ENCODE measurements at places on chromosomes 2 and 18. TPM values are rescaled to one million over a fixed set of nuclear protein-coding genes. Genes with fewer than 3 reads are reported as not detected.

DNA sequence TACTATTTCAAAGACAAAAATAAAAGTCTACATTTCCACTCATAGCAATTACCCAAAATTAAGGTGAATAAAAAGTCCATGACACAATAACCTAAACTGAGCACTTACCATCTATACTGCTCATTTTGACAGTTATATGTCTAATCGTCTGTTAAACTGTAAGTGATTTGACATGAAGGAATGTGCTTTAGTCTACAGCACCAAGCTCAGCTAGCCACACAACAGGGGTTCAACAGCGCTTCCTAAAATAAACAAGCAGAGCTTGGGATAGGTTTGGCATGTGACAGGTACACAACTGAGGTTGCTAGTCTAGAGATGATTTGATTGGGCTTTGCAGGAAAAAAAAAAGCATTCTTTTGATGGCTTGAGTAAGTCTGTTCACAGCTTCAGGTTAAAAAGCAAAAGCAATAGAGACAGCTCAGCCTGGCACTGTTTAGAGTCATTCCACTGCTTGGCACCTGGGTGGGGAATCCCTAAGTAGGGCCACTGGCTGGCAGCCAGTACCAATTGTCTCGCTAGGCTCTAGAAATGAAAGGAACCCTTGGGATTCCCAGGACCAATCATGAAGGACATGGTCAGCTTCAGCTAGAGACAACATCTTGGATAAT, 78.6 kb downstream of the BARD1 start:
- DNase-seq, result no peak

DNA sequence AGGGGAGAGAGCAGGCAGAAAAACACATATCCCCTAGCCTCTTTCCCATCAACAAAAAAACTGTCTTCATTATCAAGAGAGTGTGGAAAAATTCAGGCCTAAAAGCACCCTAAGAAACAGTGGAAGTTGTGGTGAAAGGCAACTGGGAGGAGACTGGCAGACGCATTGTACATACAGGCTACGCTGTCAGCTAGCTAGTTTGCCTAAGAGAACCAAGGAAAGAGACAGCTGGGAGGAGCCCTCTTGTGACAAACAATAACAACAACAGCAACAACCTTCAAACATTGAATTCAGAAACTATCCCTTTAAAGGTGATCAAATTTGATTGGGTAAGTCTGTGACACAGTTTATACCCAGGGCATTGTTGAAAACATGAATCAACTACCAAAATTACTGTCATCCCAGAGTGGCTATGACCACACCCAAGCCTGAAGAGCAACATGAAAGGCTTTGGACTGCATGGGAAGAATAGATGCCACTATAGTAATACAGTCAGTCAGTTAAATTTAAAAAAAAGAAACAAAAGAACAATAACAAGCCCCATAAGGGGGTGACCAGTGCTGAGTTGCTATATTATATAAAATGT, 88.9 kb upstream of the CRIM1 start:
- DNase-seq, result no peak

- DNase-seq, result no peak
Observed at GRCh38 chr2:198825534-198825933, 632.2 kb downstream of the SATB2 start.

DNA sequence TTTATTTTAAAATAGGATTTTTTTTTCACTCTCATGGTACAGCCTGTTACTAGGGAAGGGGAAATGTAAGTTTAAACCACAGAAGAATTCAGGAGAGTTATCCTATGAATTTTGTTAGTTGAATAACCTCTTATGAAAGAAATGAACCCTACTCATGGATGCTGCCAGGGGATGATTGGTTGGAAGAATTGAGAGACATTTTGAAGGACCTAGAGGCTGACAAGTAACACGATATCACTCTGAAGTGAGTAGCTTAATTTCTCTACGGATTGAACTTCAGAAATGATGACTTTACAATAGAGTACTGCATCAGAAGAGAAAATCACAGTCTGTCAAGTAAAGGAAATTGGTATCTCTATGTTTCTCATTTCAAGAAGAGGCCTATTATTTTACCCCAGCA, 1346.2 kb downstream of the SUCLG1 start:
- no peak for DNase-seq

- DNase-seq, result no peak
Observed at GRCh38 chr2:19185086-19185485, 173.3 kb downstream of the OSR1 start.

- DNase-seq, result peak; percentile 93
Observed at GRCh38 chr18:26091047-26091630, 726 bp upstream of the SS18 start.

- DNase-seq, result no peak
Observed at GRCh38 chr2:70767699-70768589, at the start of gene ADD2. TSS of gene ADD2 (minus strand) at chr2:70768200. CDS start at chr2:70706408, 61,792 bp downstream.

DNA sequence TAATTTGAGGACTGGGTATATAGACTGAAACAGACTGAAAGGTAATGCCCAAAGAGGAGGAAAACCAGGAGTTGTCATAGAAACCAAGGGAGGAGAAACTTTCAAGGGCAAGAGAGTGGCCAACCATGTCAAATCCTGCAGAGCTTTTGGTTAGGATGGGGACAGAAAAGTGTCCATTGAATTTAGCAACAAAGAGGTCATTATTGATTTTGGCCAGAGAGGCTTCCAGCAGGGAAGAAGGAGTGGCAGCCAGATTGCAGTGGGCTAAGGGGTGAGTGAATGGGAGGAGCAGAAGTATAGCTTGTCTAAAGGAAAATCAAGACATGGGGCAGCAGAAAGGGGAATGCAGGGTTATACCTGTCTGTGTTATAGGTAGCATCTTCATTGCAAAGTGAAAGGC, 194.0 kb downstream of the CAMKMT start:
- no peak for DNase-seq

DNA sequence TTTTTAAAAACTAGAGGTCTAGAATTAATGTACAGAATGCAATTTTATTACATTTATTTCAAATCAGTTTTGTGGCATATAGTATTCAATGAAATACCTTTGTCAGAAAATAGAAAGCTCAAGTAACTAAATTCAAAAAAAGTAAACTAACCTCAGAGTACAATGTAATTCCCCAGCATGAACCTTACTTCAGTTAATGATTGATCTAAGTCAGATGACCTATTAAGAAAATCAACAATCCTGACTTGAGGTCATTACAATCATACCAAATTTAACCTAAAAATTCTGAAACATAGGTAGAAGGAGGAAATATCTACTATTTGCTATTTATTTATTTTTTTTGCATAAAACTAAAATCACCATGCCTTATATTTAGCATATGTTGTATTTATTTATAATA, 142.9 kb downstream of the CCDC102B start:
- no peak for DNase-seq

DNA sequence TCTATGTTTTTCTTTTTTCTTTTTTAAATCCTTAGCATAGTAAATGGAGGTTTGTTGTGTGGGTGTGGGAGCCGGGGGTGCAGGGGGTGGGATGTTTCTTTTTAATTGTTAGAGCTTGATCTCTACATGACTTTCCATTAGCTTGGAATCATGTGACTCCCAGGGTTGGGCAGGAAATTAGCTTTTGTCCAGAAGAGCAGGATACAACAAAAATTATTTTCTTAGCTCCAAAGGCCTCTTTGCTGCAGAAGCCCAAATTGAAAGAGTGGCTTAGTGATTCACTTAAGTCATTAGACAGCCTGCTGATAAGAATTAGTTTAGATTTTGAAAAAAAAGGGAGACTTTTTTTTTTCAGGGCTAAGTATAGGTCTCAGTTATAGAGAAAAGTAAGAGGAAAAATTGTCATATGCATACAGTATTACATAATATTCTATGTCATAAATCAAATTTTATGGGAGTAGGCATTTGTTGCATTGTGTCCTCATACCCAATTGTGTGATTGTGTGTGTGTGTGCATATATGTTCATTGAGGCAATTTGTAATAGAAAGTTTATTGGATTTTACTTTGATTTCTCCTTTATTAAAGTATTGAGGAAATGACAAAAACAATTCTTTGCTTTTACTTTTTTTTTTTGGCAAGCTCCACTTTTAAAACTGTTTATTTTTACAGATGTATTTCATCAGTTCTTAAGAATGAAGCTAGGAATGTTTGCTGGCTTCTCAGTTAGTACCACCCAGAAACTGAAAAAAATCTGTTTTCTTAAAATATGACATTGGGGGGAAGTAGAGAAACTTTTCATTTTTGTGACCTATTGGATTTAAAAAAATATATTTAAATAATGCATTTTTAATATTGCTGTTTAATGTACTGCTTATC, 47.4 kb downstream of the TSPYL6 start:
- no peak for DNase-seq

DNA sequence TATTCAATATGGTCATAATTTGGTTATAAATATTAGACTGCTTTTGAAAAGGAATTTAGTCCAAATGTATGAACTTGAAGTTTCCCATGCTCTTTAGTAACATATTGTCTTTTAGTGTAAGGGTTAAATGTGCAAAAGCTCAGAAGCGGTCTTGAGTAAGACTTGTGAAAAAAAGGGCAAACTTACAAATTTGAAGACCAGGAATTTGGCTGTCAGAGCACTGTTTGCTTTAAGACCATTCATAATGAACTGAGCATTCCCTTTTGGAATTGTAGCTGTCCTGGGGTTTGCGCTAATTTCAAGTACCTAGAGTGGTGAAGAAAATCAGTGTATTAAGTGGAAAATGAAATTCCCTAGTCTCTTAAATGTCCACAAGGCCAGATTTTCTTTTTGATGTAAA, 6.9 kb upstream of the ZEB2 start:
- no peak for DNase-seq

GRCh38 chr18:72973841-72974240, 106.1 kb upstream of the NETO1 start:
- DNase-seq, result no peak

ATP6V1B1 gene
- not detected for total RNA-seq

FRZB gene
- 10.8 TPM for total RNA-seq

DPP4 gene
- 2.2 TPM for total RNA-seq

CTDSP1 gene
- total RNA-seq, result 121 TPM

PARD3B gene
- total RNA-seq, result 24.2 TPM

CFC1 gene
- total RNA-seq, result not detected
